Mesendoderm (in vitro differentiated cells): ENCODE measurements at places on chromosomes 2 and 18.

DNA sequence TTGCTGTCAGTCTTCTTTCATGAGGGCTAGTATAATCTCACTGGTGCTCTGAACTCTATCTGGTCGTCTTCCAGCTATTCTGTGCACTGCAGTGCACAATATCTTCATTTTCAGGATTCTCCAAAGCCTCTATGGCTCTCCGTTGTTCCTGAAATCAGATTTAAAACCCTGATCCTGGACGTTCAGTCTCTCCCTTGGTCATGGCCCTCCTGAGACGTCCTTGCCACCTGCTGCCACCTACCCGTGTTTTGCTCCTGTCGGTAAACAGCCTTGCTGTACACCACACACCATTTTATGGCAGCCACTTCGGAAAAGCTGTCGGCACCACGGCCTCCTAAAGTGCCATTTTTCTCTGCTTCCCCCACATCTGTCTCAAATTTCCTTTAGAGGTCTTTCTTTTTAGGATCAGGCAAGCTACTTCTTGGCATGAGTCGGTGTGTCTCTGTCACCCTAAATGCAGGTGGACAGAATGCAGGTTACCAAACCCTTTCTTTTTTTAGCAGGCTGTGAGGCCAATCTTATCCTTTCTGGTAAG is 170.0 kb downstream of the HRH4 start:
- no peak for DNase-seq

DNA sequence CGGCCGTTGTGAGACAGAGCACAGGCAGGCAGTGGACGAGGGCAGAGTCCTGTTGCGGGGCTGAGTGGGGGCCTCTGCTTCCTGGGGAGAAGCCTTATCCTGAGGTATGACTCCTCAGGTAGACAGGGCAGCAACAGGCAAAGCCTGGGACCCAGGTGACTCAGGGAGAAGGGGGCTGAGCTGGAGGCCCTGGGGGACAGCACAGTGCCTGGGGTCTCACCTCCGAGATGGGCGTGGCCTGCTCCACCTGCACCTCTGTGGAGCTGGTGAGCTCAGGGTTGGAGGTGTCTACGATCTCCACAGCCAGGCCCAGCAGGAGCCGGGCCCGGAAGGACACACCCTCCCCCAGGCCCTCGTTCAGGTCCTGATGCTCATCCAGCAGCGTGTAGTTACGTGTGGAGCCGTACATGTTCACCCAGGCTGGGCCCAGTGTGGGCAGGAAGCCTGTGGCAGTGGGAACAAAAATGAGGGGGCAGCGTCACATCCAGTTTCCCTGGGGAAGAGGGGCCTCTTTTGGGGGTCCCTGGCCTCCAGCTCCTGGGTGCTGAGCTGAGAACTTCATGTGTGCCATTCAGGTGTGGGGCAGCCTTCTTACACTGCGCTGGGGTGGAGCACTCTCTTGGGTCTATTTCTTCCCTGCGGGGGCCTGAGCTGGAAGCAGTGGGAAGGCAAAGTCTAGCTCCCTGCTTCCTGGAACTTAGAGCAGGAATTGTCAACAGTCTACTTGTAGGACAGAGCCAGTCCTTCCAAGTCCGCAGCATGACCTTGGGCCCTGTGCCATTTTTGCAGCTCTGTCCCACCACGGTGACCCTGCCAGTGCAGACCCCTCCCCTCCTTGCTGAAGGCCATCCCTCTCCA is 2.9 kb upstream of the OTOF start:
- no peak for DNase-seq

DNA sequence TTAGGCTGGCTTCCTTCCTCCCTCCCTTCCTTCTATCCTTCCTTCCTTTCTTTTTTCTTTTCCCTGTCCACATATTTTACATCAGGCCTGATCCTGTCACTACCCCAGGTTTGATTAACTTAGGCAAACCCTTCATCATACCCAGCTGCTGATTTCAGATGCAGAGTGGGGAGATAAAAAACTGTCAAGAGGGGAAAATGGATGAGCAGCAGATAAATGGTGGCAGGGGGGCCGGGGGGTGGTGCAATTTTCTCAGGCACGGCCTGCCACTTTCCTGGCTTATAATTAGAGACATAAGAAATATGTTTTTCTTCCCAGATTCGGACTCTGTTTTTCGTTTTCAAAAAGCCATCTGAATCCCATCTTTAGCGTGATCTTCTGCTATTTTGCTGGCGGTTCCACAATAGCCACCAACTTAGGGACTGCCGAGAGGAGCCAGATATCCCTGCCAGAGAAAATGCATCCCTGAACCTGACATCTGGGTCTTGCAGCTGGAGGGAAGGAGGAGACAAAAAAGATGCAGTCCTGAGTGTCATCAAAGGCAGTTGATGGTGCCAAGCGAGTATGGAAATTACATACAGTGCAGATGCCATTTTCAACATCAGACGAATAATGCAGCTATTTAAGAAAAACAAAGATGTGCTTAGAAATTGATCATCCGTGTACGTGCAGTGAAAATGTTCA is 49.9 kb downstream of the CXCR4 start:
- no peak for DNase-seq

DNA sequence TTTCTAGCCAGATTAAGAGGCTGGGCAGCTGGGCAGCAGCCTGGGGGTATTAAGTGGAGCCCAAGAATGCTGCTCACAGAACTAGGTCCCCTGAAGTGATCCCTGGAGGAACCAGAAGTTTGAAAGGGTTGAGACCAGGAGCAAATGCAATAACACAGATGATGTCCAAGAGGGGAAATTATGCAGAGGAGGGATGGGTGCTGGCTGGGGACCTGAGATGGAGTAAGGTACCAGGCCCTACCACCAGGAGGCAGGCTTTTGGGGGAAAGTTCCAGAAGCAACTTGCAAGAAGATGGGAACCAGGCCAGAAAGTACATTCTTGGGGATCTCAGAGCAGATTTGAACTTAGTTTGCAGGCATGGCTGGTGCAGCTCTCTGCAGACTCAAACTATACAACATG is 175.1 kb downstream of the NCK2 start:
- DNase-seq = peak; percentile 54

DNA sequence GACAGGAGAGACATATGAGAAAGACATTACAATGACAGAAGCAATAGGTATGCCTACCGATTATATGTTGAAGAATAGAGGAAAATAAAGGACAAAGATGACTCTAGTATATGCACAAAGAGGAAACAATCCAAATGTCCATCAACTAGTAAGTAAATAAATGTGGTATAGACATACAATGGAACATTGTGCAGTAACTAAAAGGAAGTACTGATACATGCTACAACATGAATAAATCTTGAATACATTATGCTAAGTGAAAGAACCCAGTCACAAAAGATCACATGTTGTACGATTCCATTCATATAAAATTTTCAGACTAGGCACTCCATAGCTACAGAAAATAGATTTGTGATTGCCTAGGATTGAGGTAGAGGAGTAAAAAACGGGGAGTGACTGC is 28.5 kb upstream of the PGAP1 start:
- no peak for DNase-seq

GRCh38 chr2:232236200-232236599 is 142.4 kb upstream of the ALPP start:
- no peak for DNase-seq

- DNase-seq = no peak
These were observed 20.0 kb downstream of the NAB1 start for GRCh38 chr2:190668892-190669291.

DNA sequence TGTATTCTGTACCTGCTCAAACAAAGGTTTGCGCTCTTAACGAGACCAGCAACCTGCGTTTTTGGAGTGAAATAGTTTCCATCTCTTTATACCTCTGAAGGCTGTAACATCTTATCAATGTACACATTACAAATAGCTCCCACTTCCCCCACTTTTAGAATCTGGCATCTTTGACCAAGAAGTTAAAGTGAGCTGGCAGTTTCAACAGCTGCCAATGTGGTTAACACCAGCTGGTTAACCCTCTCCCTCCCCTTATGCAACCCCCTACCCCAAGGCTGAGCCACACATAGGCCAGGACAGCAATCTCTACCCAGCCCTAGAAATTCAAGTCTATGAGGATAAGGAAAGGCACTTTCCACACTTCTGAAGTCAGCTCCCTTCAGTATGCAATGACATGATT is 2.2 kb upstream of the SERTAD2 start:
- no peak for DNase-seq

- no peak for DNase-seq
These were observed 37.3 kb upstream of the REL start for GRCh38 chr2:60844105-60844504.

GRCh38 chr2:88144914-88145497 is 17.1 kb upstream of the FABP1 start:
- peak; percentile 12 for DNase-seq

- no peak for DNase-seq
These were observed 583.1 kb downstream of the XIRP2 start for GRCh38 chr2:167471332-167471731.

DNA sequence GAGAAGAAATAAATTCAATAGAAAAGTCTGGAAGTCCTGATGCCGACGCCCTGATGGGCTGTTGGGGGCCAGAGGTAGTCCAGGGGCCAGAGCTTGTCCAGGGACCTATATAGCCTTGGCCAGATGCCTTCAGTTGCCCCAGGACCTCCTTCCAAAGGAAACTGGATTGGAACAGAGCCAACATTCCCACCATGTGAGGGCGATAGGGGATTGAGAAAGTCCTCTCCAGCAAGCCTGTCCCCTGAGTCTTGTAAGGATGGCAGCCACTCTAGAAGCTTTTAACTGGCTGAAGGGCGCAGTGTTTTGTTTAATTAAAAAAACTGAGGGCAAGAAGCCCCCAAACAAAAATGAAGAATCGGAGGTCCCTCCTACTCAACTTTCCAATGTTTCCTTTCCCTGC is 54.9 kb upstream of the CDCA7 start:
- peak; percentile 50 for DNase-seq

- DNase-seq = peak; percentile 67
These were observed 285.1 kb downstream of the SLC4A3 start for GRCh38 chr2:219912491-219912921.

- DNase-seq = peak; percentile 32
These were observed 27.5 kb upstream of the MSGN1 start for GRCh38 chr2:17788773-17789172.

DNA sequence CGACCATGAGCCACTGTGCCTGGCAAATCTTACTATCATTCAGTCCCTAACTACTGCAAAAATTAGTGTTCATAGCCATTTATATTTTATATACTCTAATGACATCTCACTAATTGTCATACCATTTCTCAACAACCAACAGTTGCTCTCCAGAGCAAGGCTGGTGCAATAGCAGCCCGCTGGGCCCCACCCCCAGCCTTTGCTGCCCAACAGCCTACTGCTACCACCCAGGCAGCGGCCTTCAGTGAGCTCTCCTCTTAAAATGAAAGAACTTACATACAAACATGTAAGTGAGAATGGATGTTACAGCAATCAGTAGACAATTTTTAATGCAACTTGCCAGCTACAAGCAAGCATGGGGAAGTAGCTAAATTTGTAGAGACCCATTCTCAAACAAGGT is 90.5 kb downstream of the HNRNPLL start:
- DNase-seq = no peak

DNA sequence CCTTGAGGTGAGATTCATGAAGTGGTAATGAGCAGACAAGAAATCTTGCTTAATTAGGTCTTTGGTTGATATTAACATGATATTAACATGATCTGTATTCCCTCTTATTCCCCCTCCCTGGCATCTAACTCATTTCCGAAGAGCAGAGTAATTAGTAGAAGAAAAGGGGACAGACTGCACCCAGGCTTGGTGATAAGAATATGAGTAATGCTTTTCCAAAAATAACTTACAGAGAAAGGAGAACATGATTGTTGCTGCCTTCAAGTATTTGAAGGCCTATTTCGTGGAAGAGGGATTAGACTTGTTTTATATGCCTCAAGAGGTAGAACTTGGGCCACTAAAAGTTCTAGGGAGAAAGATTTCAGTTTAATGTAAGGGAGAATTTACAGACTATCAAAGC is 130.6 kb upstream of the ATP5MC3 start:
- DNase-seq = no peak

DNA sequence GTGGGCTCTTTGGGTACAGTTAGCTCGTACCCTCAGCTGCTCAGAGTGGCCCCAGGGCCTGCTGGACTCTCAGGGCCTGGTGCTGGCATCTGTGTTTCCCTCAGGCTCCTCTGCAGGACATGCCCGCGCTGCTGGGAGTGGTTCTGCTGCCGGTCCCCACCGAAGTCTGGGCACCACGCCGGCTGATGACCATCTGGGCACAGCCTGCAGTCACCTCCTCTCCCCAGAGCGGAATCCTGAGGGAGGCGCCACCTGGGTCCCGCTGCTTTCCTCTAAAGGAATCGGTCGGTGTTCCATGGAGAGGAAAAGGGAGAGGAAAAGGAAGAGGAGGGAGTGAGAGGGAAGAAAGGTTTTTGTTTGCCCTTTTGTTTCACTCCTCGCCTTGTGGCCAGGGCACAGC is 43.6 kb downstream of the MC2R start:
- no peak for DNase-seq

GRCh38 chr2:33204945-33205344 is 258.2 kb downstream of the LTBP1 start:
- DNase-seq = no peak

GRCh38 chr2:100230754-100231153 is 88.4 kb upstream of the AFF3 start:
- no peak for DNase-seq

DNA sequence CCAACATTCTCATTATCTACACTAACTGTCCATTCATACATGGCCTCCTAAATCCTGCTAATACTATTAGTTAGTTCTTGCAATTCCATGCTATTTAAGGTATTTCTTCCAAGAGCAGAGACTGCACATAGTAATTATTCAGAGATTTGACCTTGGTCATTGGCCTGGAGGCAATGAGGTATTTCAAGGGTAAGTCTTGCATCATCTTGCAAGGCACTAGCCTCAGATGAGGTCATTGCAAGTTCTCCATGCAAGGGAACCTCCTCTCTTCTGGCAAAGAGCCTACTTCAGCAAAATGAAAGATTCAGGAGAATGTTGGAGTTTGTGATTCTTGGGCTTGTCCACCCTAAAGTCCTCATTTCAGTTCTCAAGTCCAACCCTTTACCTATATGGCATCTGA is 48.5 kb upstream of the IKZF2 start:
- DNase-seq = peak; percentile 19

DNA sequence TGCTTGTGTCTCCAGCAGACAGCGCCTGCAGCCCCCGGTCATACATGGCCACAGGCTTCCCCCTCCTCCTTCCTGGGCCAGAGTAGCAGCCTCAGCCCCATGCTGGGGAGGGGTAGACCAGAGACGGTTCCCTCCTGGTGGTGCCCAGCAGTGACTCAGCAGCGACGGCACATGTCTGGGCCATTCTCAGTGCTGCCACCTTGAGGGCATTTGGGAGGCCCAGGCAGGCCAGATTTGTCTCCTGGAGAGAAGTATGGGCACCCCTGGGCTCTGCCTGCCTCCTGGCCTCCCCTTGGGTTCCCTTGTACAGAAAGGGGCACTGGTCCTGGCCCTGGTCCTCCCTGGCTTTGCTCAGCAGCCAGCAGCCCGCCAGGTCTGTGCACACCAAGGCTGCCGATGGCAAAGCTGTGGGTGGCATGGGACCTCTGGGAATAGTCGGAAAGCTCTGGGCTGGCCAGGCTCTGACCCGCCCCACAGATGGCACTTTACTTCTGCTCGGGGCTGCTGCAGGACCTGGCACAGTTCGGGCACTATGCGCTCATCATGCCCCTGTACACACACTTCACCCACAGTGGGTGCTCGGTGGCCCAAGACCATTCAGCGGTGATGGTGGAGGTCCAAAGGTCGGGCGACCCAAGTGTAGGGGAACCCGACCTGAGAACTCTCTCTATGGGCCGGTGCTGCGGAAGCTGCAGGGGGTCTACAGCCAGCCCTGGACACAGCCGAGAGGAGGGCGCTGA is 11.4 kb upstream of the ALPI start:
- DNase-seq = peak; percentile 85

GRCh38 chr2:119723784-119724467 is 35.8 kb upstream of the PTPN4 start:
- no peak for DNase-seq

- no peak for DNase-seq
These were observed 545.0 kb upstream of the PIK3C3 start for GRCh38 chr18:41410006-41410405.
